ENCODE measurements at places on chromosomes 1 and 21. TPM values are rescaled to one million over a fixed set of nuclear protein-coding genes. Genes with fewer than 3 reads are reported as not detected.

- DNase-seq = no peak
Measured at GRCh38 chr1:192976576-192976975, 82.6 kb downstream of the UCHL5 start.

GRCh38 chr1:18714404-18715175 is 83.9 kb downstream of the PAX7 start:
- DNase-seq = no peak

DNA sequence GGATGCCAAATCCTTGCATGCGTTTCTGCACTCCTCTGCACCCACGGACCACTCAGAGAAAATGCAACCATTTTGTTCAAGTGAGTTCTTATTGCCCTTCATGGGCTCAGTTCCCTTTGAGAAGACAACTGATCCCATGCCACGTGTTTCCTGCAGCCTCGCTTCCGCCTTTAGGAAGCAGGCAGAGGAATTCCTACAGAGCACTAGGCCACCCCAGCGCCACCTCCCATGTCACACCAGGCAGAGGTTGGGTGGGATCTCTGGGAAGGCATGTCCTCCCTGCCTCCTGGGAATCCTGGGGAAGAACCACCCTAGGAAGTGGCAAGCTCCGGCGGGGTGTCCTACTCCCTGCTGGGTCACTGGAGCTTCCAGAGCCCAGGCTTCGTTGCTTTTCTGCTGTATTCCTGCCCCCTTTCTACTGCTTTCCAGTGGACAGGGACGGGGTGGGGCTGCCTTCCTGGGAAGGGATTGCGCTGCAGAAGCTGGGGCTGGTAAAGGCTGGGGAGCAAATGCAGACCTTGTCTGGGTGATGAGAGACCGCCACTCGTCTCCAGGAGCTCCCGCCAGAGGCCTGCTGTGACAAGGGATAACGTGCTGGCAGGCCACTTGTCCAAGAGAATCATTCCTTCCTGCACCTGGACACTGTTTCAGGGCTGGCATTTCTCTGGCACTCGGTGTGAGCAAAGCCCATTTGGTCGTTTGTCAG is 478.2 kb upstream of the VAMP3 start:
- no peak for DNase-seq

- peak; percentile 9 for DNase-seq
Measured at GRCh38 chr21:37593015-37593414, 226.4 kb downstream of the DYRK1A start.

GRCh38 chr1:119340861-119341261 is 27.7 kb upstream of the HAO2 start:
- no peak for DNase-seq

DNA sequence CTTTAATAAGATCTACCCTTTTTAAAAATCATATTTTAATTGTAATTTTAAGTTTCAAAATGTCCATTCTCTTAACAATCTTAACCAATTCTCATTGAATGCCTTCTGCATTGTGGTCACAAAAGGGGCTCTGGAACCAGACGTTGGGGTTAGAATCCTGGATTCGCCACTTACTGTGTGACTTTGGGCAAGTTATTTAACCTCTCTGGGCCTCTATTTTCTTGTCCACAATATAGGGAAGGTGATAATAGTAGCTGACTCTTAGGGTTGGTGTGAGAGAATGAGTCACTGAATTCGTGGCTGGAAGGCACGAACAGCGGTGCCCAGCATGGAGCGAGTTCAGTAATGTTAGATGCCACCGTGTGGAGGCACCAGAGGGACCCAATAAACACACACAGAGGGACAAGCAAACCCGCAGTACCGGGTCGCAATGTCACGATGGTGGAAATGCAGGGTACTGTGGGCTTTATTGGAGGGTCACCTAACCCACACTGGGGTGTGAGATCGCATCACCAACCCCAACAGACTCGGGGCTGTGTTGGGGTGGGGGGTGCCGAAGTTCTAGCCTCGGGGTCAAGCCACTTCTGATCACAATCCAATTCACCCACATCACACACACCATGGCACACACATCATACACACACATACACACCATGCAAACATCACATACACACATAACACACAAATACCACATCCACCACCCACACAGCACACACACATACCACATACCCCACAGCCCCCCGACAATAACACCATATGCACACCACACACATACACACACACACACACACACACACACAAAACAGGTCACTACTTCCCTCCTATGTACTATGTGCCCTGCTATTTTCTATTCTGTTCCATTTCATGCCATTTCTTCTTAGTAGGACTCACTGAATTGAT is 27.0 kb upstream of the IFNAR2 start:
- no peak for DNase-seq

DNA sequence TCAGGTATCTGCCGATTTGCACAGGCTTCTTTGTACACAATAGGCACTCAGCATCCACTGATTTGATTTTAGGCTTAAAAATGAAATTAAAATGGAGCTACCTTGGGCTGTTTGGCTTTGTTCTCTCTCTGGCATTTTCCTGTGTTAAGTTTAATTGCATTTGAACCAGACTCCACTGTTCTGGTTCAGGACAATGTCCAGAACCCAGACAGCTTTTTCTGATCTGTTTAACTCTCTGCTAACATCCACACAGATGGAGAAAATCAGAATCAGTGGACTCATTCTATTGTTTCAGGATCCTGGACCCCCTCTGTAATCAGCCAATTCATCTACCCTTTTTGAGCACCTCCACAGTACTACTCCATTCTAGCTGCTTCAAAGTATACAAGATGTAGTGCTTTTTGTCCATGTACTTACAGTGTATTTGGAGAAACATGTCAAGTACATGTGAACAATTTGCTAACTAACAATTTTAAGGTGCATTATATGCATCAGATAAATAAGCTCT is 248.1 kb downstream of the PTBP2 start:
- DNase-seq = no peak

DNA sequence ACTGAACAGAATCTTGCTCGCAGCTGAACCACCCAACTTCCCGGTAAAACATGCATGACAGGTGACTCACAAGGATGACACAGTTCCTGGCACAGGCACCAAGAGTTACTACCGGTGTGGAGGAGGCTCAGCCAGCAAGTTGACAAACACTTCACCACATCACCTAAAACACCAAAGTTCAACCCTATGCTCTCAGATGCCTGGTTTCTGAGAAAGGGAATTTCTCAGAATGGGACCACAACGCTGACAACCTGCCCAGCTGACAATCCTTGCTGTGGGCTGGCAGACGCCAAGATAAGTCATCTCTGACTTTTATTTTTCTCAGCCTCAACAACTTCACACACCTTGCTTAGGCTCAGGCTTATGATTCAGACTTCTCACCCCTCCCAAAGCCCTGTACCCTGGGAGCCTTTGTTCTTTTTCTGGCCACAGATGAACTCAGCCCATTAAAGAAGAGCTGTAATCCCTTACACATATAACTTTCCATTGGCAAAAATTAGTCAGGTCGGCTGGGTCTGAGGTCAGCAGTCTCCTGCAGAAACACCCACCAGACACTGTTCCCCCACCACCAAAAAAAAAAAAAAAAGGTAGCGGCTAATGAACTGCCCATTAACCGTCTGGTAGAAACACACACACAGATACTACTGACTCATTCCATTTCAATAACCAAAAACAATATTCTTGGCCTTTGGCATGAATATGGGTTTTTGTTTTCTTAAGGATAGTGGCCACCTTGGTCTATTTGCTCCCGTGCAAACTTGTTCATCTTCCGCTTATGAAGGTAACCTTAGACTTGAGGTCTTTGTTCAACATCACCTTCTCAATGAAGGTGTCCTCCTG is 10.8 kb upstream of the TIAM1 start:
- DNase-seq = peak; percentile 57

The FGR gene
- total RNA-seq = 0.25 TPM

The SLC30A7 gene
- total RNA-seq = 27.5 TPM

The PCBP3 gene
- 0.13 TPM for total RNA-seq

The FAM72B gene
- total RNA-seq = 2.3 TPM

The SYPL2 gene
- under 0.01 TPM for total RNA-seq
